ENCODE measurements at places on chromosomes 7 and 10.

DNA sequence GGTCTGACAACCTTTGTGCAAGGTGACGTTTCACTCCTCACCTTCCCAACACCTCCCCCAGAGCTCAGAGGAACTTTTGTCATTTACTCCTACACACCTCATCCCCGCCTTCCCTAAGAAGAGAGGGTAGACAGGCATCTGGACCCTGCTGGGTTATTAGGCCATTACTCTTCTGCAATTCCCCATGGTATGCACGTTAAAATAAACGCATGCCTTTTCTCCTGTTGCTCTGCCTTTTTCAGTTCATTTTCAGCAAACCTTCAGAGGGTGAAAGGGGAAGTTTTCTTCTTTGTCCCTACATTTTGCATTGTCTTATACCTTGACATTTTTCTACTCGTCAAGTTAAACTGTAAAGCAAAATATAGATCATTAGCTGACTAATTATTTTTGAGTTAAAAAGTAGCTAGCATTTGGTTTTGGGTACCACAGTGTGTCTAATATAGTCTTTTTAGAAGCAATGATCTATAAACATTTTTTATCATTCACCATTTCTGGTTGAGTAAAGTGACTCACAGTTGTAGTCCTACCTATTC, 10.5 kb upstream of the EDRF1 start:
- no peak for DNase-seq

- DNase-seq: no peak
These were observed 83.4 kb upstream of the FAM3C start for GRCh38 chr7:121479466-121479865.

GRCh38 chr10:46534828-46535524, 21.5 kb downstream of the GPRIN2 start:
- DNase-seq: no peak

DNA sequence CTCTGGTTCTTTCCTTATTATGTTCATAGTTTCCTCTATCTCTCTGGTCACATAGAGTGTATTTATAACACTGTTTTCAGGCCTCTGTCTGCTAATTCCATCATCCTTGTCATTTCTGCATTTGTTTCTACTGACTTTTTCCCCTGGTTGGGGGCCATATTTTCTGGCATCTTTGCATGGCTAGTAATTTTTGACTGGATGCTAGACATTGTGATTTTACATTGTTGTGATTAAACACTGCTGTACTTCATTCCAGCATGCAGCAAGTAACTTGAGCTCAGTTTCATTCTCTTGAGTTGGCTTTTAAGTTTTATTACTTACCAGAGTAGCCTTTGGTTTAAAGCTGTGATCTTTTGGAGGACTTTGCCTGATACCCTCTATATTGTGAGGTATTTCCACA, 6.8 kb upstream of the DOCK1 start:
- DNase-seq: no peak

Data from GM10248 (cell line).